HFFc6 (cell line): ENCODE measurements at places on chromosomes 11 and 22. TPM values are rescaled to one million over a fixed set of nuclear protein-coding genes. Genes with fewer than 3 reads are reported as not detected.
A peak's percentile ranks its signal among the peaks of the same experiment; 100 is the strongest.

- H3K27me3 ChIP-seq: peaks cover 10% of the 10 kb centered on the region
- H3K4me3 ChIP-seq: no peak overlapping the region
- H3K4me1 ChIP-seq: no peaks in the 10 kb centered on the region
- no peak overlapping the region for H3K27ac ChIP-seq
- DNase-seq: no peak
Measured at GRCh38 chr11:50075856-50076255, 43.2 kb downstream of the OR4C45 start.

- H3K27me3 ChIP-seq: no peaks in the 10 kb centered on the region
- DNase-seq: no peak
- H3K4me1 ChIP-seq: no peaks in the 10 kb centered on the region
- no peaks in the 10 kb centered on the region for H3K36me3 ChIP-seq
- H3K4me3 ChIP-seq: no peak overlapping the region
- H3K27ac ChIP-seq: no peak overlapping the region
Measured at GRCh38 chr11:112886434-112887370, 74.5 kb upstream of the NCAM1 start.

DNA sequence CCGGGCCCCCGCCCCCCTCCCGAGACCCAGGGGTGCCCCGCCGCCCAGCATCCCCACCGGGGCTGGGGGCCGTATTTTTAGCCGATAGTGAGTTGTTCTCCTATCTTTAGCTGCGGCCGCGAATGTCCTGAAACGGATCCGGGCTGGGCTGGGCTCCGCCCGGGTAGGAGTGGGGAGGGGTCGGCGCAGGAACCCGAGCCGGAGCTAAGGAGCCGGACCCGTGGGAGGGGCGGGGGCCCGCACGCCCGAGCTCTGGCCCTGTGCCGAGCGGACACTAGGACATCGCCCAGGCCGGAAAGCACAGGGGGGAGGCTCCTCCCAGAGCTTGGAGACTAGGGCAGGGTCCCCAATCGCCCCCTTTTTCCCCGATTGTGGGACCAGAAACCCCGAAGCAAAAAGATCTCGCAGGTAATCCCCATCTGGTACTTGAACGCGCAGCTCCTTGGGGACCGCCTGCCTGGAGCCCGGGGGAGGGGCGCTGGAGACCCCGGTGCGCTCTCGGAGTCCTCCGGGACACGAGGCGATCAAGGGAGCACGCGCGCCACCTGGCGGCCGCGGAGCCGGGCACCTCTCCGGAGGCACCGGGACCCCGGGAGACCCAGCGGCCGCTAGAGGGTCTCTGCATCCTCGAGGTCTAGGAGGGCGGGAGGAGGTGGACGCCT is 669 bp downstream of the CDC42EP2 start:
- H3K27ac ChIP-seq: peak overlapping the region; percentile 95
- peak; percentile 45 for DNase-seq
- H3K4me1 ChIP-seq: peaks cover 48% of the 10 kb centered on the region
- peaks cover under 1% of the 10 kb centered on the region; the same call in 1 of the 2 replicates for H3K36me3 ChIP-seq
- no peaks in the 10 kb centered on the region; the same call in none of the 2 replicates for H3K27me3 ChIP-seq
- peak overlapping the region; percentile 97 for H3K4me3 ChIP-seq

DNA sequence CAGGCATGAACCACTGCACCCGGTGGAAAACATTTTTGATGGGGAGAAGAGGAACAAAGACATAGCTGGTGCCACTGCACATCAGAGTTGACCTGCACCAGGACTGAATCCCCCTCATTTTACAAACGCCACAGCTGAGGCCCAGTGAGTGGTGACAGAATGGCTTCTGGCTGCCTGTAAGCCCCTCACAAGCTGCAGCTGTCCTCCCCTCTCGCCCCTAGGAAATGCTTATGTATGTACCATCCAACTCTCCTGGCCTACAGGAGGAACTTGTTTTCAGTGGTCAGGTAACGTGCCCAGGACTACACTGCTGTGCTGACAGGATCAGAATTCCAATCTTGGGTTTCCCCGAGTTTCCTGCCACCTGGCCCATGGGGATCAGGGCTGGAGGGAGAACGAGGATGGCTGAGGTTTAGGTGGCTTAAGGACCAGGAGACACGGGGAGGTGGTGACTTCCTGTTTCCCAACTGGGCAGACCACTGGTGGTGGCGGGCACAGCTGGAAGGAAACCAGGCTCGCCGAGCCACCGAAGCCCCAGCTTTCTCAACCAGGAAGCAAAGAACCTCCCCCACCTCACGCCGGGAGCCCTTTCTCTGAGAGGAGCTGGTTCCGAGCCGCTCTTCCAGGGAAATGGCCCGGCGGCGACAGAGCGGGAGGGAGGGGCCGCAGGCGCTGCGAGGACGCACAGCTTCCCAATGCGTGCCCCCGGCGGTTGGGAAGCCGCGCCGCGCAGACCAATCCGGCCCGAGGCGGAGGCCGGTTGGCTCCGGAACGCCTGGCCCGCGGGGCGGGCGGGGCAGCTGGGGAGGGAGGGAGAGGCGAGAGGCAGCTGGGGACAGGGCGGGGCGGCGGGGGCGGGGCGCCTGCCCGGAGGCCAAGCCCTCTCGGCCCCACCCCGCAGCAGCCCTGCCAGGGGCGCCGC is 1.0 kb upstream of the LRFN4 start:
- peaks cover 2% of the 10 kb centered on the region for H3K27me3 ChIP-seq
- peak; percentile 89 for DNase-seq
- H3K4me3 ChIP-seq: peak overlapping the region; percentile 91
- peak overlapping the region; percentile 95 for H3K27ac ChIP-seq
- peaks cover 7% of the 10 kb centered on the region for H3K4me1 ChIP-seq

DNA sequence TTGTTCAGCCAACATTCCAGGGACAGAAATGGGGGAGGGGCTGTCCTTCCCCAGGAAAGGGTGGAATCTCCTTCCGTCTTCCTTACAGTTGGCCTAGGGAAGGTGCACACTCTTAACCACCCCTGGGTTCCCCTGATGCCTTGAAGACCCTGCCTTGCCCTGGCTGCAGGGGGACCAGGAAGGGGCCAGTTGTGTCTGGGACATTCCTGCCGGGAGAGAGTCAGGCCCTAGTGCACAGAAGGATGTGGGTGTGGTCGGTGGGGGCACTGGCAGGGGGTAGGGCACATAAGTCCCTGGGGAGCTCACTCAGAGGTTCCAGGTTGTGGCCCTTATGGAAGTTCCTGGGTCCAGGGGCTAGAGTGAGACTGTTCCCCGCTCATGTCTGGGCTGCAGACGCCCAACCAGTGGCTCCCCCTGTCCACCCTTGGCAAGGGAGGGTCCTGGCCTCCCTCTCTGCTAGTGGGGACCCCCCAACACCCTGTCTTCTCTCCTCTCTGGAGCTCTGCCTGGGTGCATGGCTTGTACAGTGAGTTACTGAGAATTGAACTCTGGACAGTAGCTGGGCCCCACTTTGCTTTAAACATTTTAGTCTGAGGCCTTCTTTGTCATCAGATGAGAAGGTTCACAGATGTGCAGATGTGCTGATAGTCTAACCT is 2.0 kb upstream of the APOBEC3A start:
- no peak overlapping the region for H3K4me3 ChIP-seq
- H3K27ac ChIP-seq: no peak overlapping the region
- peaks cover 56% of the 10 kb centered on the region for H3K27me3 ChIP-seq
- H3K4me1 ChIP-seq: no peaks in the 10 kb centered on the region

OR52I2 gene
- total RNA-seq: not detected in 3 replicates

- DNase-seq: no peak
- no peak overlapping the region for H3K4me3 ChIP-seq
- H3K27me3 ChIP-seq: peaks cover 21% of the 10 kb centered on the region
Measured at GRCh38 chr22:17119481-17120202, 1.5 kb downstream of the TMEM121B start.

DNA sequence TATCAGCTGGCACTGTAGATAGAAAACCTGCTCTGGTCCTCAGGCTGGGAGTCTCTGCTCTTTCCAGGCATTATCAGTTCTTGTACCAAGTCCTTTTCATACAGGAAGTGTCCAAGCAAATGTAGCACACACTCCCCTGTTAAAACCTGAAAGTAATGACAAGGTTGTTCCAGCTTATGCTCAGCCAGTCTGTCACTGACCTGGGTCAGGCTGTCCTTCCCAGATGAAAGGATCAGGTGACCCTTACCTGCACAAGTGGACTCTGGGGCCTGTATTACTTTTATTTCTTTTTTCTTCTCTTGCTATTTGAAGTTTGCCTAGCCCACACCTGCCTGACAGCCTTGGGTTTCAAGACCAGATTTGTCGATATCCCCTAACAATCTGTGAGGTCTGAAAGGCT is 156.3 kb upstream of the SESN3 start:
- no peak for DNase-seq
- H3K36me3 ChIP-seq: no peaks in the 10 kb centered on the region
- no peak overlapping the region for H3K4me3 ChIP-seq
- no peak overlapping the region for H3K27ac ChIP-seq
- no peaks in the 10 kb centered on the region for H3K27me3 ChIP-seq

FAM180B gene
- not detected in 3 replicates for total RNA-seq

- H3K36me3 ChIP-seq: no peaks in the 10 kb centered on the region
- peak overlapping the region; percentile 87 for H3K27ac ChIP-seq
- H3K4me1 ChIP-seq: peaks cover 72% of the 10 kb centered on the region
- no peaks in the 10 kb centered on the region; the same call in 1 of the 2 replicates for H3K27me3 ChIP-seq
- peak overlapping the region; percentile 33 for H3K4me3 ChIP-seq
- DNase-seq: peak; percentile 60
Measured at GRCh38 chr22:24433828-24434470, 6.5 kb downstream of the ADORA2A start.

ZNF195 gene
- total RNA-seq: 16.9 and 21.4 TPM in 2 replicates

DNA sequence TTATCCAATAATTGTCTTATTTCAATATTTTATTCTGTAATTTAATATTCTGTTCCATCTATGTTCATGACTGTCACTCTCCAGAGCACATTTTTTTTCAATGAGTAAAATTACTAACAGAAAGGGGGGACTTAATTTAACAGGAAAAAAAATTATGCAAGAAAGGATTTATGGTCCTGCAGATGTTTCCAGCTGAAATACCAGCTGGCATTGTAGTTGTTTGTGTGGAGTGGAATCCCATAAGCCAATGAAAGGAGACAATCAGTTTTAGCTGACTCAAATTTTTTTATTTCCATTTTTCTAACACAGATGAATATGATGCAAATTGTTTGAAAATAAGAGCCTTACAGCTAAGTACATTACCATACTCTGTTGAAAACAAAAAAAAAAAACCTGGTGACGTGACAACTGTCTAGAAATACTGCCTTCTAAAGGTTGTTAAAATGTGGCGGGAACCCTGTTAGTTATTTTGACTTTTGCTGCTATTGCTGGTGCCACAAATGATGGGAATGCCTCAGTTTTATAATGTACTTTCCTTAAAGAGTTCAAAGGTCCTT is 389.1 kb downstream of the ETS1 start:
- H3K27ac ChIP-seq: no peak overlapping the region
- H3K36me3 ChIP-seq: no peaks in the 10 kb centered on the region
- no peaks in the 10 kb centered on the region for H3K27me3 ChIP-seq
- no peak for DNase-seq

DNA sequence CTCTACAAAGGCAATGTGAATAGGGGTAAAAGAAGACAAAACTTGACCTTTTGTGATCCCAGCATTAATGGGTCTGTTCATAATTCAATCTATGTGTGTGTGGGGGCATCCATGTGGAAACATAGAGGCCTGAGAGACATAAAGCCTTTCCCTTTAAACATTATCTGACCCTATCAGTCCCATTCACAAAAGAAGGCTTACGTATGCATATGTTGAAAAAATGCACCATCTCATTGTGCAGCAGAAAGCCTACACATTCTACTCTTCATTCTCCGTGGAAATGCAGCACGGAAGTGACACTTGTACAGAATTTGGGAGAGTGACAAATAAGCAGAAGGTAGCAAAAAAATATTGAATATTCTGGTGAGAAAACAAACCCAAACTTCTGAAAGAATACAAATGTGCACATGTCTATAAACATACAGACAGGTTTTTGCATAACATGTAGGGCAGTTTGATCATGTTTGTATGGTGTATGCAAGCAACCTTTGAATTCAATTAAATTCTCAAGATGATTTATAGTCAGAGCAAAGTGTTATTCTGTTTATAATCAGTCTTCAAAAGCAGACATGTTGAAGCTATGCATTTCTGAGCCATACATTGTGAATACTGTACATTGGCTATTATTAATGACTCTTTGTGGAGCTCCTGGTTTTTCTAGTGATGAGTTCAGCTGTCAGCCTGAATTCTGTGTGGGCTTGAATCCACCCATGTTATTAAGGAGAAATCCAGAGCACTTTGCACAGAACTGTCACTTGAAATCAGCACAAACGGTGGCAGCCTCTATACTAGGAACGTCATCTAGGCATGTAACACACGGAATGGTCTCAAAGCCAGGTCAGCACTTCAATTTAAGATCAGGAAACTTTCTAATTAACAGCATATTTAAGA is 236.8 kb downstream of the DCDC1 start:
- no peaks in the 10 kb centered on the region; the same call in 1 of the 2 replicates for H3K36me3 ChIP-seq
- H3K4me1 ChIP-seq: no peaks in the 10 kb centered on the region
- DNase-seq: no peak
- H3K27ac ChIP-seq: no peak overlapping the region

GRCh38 chr11:108854346-108854745 is 189.5 kb downstream of the DDX10 start:
- peak overlapping the region; percentile 31; the same call in 1 of the 2 replicates for H3K4me3 ChIP-seq
- no peak for DNase-seq
- H3K27me3 ChIP-seq: peaks cover 1% of the 10 kb centered on the region; the same call in 1 of the 2 replicates
- no peaks in the 10 kb centered on the region; the same call in 1 of the 2 replicates for H3K36me3 ChIP-seq

- DNase-seq: peak; percentile 32
- peak overlapping the region; percentile 40 for H3K27ac ChIP-seq
- H3K4me3 ChIP-seq: no peak overlapping the region
- H3K4me1 ChIP-seq: peaks cover 29% of the 10 kb centered on the region
- no peaks in the 10 kb centered on the region for H3K36me3 ChIP-seq
- peaks cover 1% of the 10 kb centered on the region for H3K27me3 ChIP-seq
Measured at GRCh38 chr11:73237471-73238290, 19.6 kb downstream of the P2RY2 start.

GRCh38 chr11:66720223-66720898 is 8.7 kb downstream of the SPTBN2 start:
- H3K36me3 ChIP-seq: no peaks in the 10 kb centered on the region
- DNase-seq: peak; percentile 46
- H3K27ac ChIP-seq: no peak overlapping the region
- H3K4me3 ChIP-seq: no peak overlapping the region

MS4A4E gene
- total RNA-seq: not detected in 3 replicates
